ENCODE measurements at places on chromosomes 7 and 10.

DNA sequence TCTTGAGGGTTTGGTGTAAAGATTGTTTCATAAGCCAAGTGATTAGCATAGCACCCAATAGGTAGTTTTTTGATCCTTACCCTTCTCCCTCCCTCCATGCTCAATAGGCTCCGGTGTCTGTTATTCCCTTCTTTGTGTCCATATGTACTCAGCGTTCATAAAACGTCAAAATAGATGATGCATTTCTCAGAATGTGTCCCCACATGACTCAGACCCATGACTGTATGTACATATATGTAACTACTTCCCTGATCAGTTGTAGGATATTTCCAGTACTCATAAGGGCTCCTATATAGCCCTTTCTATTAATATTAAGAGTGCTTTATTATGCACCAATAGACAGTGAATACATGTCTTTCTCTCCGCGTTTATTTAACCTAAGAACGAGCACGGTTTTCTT is 466.9 kb downstream of the KIF20B start:
- no peak for DNase-seq

- DNase-seq: no peak
Measured at GRCh38 chr7:132708470-132708869, 132.2 kb upstream of the PLXNA4 start.

- DNase-seq: no peak
Measured at GRCh38 chr10:50437248-50437647, 185.9 kb upstream of the ASAH2 start.

DNA sequence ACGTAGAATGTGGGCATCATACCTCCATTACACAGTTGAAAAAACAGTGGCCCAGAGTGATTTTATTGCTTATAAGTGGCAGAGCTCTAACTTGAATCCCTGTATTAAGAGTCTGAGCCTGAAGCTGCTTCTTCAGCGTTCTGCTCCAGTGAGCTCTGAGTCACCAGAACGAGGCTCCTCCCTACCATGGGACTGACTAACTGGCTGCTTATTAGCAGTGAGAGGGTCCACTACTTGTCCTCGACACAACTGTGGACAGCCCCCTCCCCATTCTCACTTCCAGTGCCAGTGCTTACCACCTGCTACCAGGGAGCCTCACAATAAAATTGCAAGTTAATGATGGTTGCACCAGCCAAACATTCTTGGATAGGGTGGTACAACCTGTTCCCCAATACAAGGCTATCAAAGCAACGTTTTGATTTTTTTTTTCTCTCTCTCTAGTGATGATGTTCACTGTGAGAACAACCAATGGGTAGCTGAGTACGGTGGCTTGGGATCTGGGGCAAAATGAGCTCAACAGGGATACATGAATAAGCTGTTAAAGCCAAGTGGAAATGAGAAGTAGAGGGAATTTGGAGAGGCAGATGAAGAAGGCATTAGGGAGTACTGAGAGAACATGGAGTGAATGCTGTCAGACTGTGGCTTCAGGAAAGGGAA is 2.7 kb upstream of the NRG3 start:
- no peak for DNase-seq

- DNase-seq: no peak
Measured at GRCh38 chr10:29730458-29730857, 95.7 kb upstream of the SVIL start.

DNA sequence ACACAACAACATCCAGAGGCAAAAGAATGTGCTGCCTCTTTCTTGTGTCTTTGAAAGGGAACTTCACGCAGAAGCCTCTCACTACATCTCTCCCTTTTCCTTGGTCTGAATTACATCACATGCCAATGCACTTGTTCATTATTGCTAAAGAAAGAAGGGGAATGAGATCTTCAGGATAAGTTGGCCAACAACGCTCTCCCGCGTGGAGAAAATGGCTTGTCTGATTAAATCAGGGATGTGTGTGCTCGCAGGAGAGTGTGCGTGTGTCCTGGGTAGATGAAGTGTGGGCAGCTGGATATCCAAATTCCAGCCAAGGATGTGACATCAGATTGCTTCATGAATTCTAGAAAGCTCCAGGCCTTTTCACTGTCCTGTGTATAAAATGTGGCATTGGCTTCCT is 541.6 kb upstream of the FZD8 start:
- DNase-seq: no peak

GRCh38 chr10:132300582-132300981 is 7.2 kb downstream of the STK32C start:
- DNase-seq: no peak

DNA sequence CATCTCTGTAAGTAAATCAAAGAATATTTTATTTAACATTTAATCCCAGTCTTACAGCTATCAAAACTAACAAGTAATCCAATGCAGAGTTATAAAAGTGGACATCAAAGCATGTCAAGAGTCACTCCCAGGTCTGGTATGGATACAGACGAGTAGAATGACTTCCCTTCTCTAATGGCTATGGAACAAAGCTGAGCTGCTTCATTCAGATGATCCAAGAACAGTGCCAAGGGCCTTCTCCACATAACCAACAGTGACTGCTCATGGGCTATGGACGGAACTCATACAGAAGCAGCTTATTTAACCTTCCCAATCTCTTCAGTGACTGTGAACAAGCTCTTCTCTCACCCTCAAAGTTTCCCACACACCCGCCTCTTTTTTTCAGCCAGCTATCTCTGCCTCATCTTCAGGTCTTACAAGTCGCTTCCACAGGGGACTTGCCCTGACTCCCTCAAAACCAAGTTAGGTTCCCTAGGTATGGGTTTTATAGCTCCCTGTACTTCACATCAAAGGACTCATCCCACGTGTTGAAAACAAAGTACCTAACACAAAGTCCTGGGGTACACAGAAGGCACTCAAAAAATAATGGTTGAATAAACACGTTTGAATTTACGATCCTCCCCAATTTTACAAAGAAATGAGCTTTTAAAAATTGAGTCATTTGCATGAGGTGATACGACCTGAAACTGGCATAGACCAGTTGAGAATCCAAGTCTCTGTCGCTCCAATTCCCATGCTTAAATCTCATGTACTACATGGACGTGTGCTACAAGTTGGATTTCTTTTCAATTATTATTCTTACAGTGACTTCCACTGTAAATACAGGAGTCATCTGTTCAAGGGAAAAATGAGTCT is 3.1 kb downstream of the USP6NL start:
- no peak for DNase-seq

- no peak for DNase-seq
Measured at GRCh38 chr10:30172091-30172490, 112.7 kb upstream of the JCAD start.

DNA sequence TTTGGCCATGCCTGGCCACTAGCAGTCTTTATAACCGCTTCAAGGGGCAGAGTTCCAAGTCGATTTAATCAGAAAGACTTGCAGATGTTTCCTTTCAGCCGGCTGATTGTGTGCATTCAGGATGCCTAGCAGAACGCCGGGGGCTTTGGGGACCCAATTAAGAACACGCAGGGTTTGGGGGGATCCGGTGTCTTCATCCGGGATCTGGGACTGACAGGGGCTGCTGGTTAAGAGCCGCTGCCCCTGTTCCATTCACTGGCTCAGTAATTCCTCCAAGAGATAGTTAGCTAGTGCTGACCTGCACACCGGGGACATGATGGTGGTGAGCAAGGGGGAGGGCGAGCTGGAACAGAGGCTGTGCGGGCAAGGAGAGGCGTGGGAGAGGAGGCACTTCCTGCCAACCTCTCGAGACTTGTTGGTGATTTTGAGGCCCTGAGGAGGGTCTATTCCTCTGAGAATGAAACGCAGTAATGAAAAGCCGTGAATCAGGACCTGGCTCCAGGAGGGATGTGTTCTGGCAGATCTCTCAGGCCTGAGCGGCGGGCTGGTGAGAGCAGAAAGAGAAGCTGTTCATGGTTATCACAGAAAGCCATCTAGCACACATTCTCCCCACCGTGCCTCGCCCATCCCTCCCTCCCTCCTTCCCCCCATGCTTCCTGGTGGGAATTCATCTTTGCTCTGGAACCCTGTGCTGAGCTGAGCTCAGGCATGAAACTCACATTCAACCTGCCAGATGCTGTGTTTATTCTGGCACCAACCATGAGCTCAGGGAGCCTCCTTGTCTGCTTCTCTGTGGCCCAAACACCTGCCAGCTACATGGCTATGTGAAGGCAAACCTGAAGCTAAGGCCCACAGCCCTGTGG is 152.0 kb downstream of the CCDC3 start:
- DNase-seq: no peak

- peak; percentile 82 for DNase-seq
Measured at GRCh38 chr7:51111241-51111940, 205.2 kb downstream of the COBL start.

DNA sequence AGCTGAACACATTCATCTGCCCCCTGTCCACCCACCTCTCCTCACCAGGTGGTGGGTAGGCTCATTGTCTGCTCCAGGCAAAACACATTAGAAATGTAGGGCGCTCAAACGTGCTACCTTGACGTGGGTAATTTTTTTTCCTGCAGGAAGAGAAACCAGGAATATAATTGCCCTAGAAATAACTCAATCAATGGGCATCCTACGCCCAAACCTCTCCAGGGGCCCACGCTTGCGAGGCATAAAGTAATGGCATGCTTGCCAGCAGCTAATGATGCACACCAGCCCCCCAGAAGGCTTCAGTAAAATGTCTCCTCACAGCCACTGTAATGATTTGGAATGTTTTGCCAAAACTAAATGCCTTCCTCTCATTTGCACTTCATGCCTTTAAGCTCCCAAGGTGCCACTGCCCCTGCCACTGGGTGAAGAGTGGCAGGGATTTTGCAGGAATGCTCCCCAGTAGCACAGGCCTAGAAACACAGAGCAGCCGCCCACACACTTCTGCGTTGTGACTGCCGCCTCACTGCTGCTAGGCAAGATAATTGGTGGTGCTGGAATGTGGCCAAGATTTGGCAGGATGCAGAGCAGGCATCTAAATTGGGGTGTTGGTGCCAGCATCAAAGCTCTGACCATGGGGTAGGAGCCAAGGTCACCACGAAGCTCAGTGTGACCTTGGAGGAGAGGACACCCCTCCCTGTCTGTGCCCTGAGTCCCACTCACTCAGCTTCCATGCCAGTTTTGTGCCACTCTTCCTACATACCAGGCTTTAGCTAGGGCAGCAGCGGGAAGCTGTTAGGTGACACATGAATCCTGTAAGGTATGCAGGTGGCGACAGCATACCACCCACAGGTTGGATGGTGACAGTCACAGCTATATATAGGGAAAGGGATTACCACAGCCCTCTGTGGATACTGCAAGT is 48.7 kb upstream of the PPP1R3C start:
- DNase-seq: no peak

DNA sequence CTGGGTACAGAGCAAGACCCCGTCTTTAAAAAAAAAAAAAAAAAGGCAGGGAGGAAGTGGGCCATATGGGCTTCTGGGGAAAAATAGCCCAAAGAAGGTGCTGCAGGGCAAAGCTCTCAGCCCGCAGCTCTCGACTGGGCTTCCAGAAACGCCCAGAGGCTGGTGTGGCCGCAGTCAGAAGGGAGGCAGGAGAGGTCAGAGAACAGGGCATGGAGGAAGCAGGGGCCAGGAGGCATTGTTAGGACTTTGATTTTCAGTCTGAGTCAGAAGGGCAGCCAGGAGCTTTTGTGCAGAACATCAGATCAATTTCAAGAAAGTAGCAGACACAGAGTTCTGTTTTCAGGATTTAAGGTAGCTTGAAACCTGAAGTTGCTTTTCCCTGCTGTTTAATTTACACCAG is 35.3 kb upstream of the CYTH3 start:
- DNase-seq: no peak

- DNase-seq: no peak
Measured at GRCh38 chr7:122901250-122901649, 15.0 kb upstream of the CADPS2 start.

GRCh38 chr7:150954986-150955518 is 23.1 kb downstream of the KCNH2 start:
- DNase-seq: no peak

DNA sequence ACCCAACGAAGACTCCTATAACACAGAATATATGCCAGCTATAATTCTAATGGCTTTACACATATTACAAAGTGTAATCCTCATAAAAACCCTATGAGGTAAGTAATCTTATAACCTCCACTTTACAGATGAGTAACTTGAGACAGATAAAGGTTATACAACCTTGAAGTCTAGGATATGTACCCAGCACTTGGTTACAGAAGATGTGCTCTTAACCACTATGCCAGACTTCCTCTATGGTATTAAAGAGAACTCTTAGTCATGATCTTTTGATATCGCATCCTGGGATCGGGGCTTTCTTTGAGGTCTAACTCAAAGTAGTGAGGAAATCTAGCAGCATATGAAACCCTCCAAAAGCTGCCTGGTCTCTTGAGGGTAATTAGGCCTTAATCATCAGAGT is 319.2 kb upstream of the LRRN3 start:
- no peak for DNase-seq

GRCh38 chr7:159148430-159149395 is 4.0 kb upstream of the VIPR2 start:
- no peak for DNase-seq

DNA sequence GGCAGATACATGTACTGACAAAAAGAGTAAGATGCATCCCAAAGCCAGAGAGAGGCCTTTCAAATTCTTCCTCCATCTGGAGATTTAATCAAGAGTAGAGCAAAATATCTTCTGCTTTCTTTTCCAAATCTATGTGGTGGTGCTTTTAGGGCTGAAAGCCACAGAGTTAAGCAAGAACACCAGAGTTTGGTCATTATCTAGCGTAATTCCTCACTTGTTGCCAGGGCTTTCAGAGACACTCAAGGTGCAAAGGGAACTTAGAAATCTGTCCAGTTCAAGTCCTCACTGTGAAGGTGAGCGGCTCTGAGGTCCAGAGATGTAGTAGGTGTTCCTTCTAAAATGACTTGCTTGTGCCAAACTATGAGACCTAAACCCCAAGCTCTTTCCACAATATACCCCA is 10.9 kb upstream of the NFE2L3 start:
- DNase-seq: no peak

- DNase-seq: no peak
Measured at GRCh38 chr10:76973091-76974016, 664.3 kb downstream of the KCNMA1 start.

- DNase-seq: no peak
Measured at GRCh38 chr10:128625926-128626325, 499.7 kb upstream of the MKI67 start.

DNA sequence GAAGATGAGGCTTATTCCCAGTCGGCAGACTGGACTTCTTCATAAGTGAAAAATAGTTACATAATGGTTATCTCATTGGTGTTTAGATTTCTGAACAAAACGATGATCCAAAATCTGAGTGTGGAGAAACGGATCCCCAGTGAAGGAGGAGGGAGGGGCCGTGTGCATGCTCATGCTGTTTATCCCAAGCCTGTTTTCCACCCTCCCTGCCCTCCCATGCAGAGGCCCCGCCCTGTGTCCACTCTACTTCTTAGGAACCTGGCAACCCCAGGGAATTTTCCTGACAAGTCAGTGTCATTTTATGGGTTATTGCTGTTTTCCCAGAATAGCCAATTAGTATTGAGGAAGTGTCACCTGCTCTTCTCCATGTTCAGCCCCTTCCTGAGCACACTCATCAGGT is 174.0 kb downstream of the CELF2 start:
- DNase-seq: no peak

Measured in cerebellar nuclear complex (tissue), 1 donor.